ENCODE measurements at places on chromosomes 11 and 22.

- no peaks in the 10 kb centered on the region for H3K4me1 ChIP-seq
- DNase-seq, result no peak
- no peaks in the 10 kb centered on the region for H3K27me3 ChIP-seq
- no peak overlapping the region for H3K4me3 ChIP-seq
- no peaks in the 10 kb centered on the region for H3K36me3 ChIP-seq
- H3K27ac ChIP-seq, result no peak overlapping the region
Observed at GRCh38 chr11:65766535-65766934, 14.2 kb downstream of the AP5B1 start.

- no peaks in the 10 kb centered on the region for H3K36me3 ChIP-seq
- H3K27me3 ChIP-seq, result no peaks in the 10 kb centered on the region
- DNase-seq, result no peak
- H3K4me1 ChIP-seq, result no peaks in the 10 kb centered on the region
- no peak overlapping the region for H3K27ac ChIP-seq
Observed at GRCh38 chr11:131802440-131803115, 432.2 kb downstream of the NTM start.

- H3K36me3 ChIP-seq, result no peaks in the 10 kb centered on the region
- no peak overlapping the region for H3K27ac ChIP-seq
- H3K4me1 ChIP-seq, result peaks cover 9% of the 10 kb centered on the region
- no peaks in the 10 kb centered on the region for H3K27me3 ChIP-seq
Observed at GRCh38 chr11:16173798-16174197, 182.5 kb downstream of the SOX6 start.

GRCh38 chr22:44454113-44454769 lies 43.8 kb downstream of the RTL6 start:
- no peak overlapping the region for H3K27ac ChIP-seq
- H3K27me3 ChIP-seq, result no peaks in the 10 kb centered on the region
- no peaks in the 10 kb centered on the region for H3K4me1 ChIP-seq
- no peak for DNase-seq
- no peaks in the 10 kb centered on the region for H3K36me3 ChIP-seq

DNA sequence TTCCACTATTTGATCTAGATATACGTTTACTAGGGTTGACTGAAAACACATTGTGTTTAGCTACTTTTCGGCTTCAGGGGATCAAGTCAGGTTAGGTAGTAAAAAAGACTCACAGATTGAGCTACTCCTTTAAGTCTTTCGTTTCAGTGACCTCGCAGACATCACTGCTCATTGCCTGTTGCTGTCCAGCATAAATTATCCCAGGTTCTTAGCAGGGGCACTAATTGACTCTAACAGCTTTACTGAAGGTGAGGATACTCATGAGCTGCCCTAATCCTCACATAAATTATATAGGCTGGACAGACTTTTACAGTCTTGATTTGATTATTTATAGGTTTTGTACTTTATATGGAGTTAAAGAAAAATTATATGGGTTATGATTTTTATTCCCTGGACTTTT lies 3.7 kb downstream of the CARD18 start:
- no peak overlapping the region for H3K27ac ChIP-seq
- no peak overlapping the region for H3K4me3 ChIP-seq
- no peaks in the 10 kb centered on the region for H3K36me3 ChIP-seq
- no peaks in the 10 kb centered on the region for H3K4me1 ChIP-seq
- no peaks in the 10 kb centered on the region for H3K27me3 ChIP-seq

- peaks cover 11% of the 10 kb centered on the region for H3K4me1 ChIP-seq
- no peaks in the 10 kb centered on the region for H3K27me3 ChIP-seq
- no peak for DNase-seq
- no peak overlapping the region for H3K4me3 ChIP-seq
Observed at GRCh38 chr22:27983361-27983791, 64.3 kb upstream of the PITPNB start.

- no peaks in the 10 kb centered on the region for H3K27me3 ChIP-seq
- no peak overlapping the region for H3K4me3 ChIP-seq
- DNase-seq, result no peak
- H3K4me1 ChIP-seq, result peaks cover 28% of the 10 kb centered on the region
Observed at GRCh38 chr11:20156876-20157613, 3.2 kb downstream of the DBX1 start.

- H3K27ac ChIP-seq, result no peak overlapping the region
- peaks cover 35% of the 10 kb centered on the region for H3K4me1 ChIP-seq
- DNase-seq, result no peak
- no peak overlapping the region for H3K4me3 ChIP-seq
Observed at GRCh38 chr11:12767577-12767976, 93.4 kb downstream of the TEAD1 start.

GRCh38 chr11:133606124-133606523 lies 73.8 kb upstream of the OPCML start:
- no peak overlapping the region for H3K27ac ChIP-seq

DNA sequence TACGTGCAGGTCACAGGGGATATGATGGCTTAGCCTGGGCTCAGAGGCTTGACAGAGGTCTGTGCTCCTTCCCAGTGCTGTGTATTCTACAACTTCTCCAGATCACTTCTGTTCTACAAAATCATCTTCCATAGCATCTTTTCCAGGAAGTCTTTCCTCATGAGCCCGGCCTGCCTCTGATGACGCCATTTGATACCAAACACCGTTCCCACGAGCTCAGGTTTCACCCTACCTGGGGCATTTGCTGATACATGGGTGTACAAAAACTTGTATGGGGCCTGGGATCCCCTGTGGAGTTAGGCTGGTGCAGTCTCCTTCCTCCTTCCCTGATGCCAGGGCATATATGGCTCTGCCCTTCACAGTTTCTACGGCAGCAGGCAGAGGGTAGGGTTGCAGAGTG lies 78.7 kb downstream of the NECTIN1 start:
- H3K27ac ChIP-seq, result no peak overlapping the region
- no peak overlapping the region for H3K4me3 ChIP-seq
- H3K27me3 ChIP-seq, result no peaks in the 10 kb centered on the region
- H3K36me3 ChIP-seq, result no peaks in the 10 kb centered on the region
- H3K4me1 ChIP-seq, result peaks cover 16% of the 10 kb centered on the region
- DNase-seq, result no peak

- DNase-seq, result no peak
- H3K27ac ChIP-seq, result no peak overlapping the region
Observed at GRCh38 chr11:118126082-118126838, 26.4 kb downstream of the SCN4B start.

- no peak for DNase-seq
- no peak overlapping the region for H3K27ac ChIP-seq
- no peak overlapping the region for H3K4me3 ChIP-seq
Observed at GRCh38 chr11:128642571-128642970, 51.3 kb upstream of the FLI1 start.
